Upper lobe of right lung (tissue), 1 donor: ENCODE measurements at places on chromosomes 2 and 18. TPM values are rescaled to one million over a fixed set of nuclear protein-coding genes. Genes with fewer than 3 reads are reported as not detected.

DNA sequence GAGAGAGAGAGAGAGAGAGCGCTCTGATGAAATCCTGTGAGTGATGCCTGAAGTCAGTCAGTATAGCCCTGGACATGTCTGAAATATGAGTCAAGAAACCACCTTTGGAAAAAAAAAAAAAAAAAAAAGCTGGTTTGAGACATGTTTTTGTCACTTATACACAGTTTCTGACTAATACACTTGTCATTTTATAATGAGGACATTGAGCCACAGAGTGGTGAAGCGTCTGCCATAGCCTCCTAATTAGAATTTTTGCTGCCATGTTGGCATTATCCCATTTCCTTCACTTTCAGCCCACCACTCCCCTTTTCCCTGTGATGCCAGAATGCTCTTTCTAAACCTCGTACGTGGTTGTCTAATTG lies 15.7 kb upstream of the MYO3B start:
- no peak for DNase-seq

DNA sequence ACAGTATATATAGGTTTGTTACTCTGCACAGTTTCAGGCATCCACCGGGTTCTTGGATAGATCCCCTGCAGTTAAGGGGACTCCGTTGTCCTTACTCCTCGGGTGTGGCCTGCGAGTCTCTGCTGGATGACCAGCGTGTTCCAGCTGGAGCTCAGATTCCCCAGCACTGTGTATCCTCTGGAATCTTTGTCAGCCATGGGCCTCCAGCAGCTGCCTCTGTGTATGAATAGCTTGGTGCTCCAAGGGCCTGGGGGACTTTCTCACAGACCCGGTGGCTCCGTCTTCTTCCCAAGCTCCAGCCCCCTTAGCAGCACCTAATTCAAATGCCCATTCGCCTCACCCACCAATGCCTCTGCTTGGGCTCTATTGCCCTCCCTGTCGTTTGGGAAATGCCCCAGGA lies 6.3 kb downstream of the ANO7 start:
- peak; percentile 46 for DNase-seq

The UGT1A5 gene
- not detected for total RNA-seq

The KRTCAP3 gene
- 22.5 TPM for total RNA-seq

- no peak for DNase-seq
These were observed 355.9 kb downstream of the PIK3C3 start for GRCh38 chr18:42310956-42311355.

DNA sequence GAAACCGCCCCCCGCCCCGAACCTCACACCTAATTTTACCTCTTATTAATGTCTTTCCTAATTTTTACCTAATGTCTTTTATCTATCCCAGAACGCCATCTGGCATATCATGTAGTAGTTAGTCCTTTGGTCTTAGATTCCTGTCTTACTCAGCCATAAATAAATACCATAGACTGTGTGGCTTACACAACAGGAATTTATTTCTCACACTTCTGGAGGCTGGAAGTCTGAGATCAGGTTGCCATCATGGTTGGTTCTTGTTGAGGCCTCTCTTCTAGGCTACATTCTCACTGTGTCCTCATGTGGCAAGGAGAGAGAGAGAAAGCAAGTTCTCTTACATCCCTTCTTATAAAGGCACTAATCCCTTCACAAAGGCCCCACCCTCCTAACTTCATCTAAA lies 46.8 kb downstream of the RHBDD1 start:
- no peak for DNase-seq

The CLEC4F gene
- total RNA-seq: 1.2 TPM

- no peak for DNase-seq
These were observed 225.4 kb downstream of the LRRTM4 start for GRCh38 chr2:77296791-77297190.

The LRRC30 gene
- not detected for total RNA-seq

DNA sequence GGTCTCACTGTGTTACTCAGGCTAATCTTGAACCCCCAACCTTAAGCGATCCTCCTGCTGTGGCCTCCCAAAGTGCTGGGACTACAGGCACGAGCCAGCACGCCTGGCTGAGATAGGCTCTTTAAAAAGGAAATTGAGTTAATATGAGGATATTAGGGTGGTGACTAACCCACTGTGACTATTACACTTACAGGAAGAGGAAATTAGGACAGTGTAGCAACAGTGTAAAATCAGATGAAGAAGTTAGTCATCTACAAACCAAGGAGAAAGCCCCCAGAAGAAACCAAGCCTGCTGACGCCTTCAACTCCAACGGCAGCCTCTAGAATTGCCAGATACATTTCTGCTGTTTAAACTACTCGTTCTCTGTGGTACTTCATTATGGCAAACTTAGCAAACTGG lies 711.9 kb downstream of the SUCLG1 start:
- DNase-seq: no peak

The ASNSD1 gene
- 32.3 TPM for total RNA-seq

The POU3F3 gene
- total RNA-seq: not detected

The MEIS1 gene
- total RNA-seq: 48.0 TPM

GRCh38 chr2:36339607-36340218 lies 15.9 kb upstream of the CRIM1 start:
- DNase-seq: no peak

The SERPINB3 gene
- total RNA-seq: not detected

The TRPM8 gene
- not detected for total RNA-seq

GRCh38 chr2:137180012-137180411 lies 414.7 kb downstream of the THSD7B start:
- no peak for DNase-seq

The CHRND gene
- not detected for total RNA-seq

- no peak for DNase-seq
These were observed 111.2 kb downstream of the FARSB start for GRCh38 chr2:222544661-222545060.

The KLHL29 gene
- total RNA-seq: 15.1 TPM

- no peak for DNase-seq
These were observed 10.2 kb downstream of the ZBTB14 start for GRCh38 chr18:5285326-5285725.

The ATP5F1A gene
- 254 TPM for total RNA-seq

- DNase-seq: no peak
These were observed 258.3 kb downstream of the SETBP1 start for GRCh38 chr18:44938720-44939665.

The COLEC12 gene
- 55.2 TPM for total RNA-seq
